Activated naive CD8-positive, alpha-beta T cell treated with anti-CD3 and anti-CD28 coated beads for 36 hours (primary cell): ENCODE measurements at places on chromosomes 2 and 18. TPM values are rescaled to one million over a fixed set of nuclear protein-coding genes. Genes with fewer than 3 reads are reported as not detected.

Gene DCDC2C
- total RNA-seq, result not detected

- no peak for DNase-seq
Measured at GRCh38 chr2:47026748-47027534, 111.3 kb upstream of the MCFD2 start.

DNA sequence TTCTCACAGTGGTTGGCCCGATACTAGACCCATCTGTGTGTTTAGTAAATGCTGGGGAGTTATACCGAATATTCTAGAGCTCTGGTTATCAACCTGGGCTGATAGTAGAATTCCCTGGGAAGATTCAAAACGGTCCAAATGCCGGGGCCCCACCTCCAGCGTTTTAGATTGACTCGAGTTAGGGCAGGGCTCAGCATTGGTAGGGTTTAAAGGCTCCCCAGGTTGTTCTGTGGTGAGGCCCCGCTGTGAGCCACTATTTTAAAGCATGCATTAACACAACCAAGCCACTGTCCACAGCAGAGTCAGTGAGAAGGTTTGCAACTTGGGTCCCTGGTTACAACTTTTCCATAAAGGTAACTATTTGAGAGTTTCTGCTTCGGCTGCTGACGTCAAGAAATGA lies 73.6 kb downstream of the DYSF start:
- DNase-seq, result no peak

- DNase-seq, result peak; percentile 48
Measured at GRCh38 chr18:10519999-10520935, 5.6 kb upstream of the NAPG start.

GRCh38 chr2:202158796-202159195 lies 79.6 kb downstream of the SUMO1 start:
- DNase-seq, result no peak

DNA sequence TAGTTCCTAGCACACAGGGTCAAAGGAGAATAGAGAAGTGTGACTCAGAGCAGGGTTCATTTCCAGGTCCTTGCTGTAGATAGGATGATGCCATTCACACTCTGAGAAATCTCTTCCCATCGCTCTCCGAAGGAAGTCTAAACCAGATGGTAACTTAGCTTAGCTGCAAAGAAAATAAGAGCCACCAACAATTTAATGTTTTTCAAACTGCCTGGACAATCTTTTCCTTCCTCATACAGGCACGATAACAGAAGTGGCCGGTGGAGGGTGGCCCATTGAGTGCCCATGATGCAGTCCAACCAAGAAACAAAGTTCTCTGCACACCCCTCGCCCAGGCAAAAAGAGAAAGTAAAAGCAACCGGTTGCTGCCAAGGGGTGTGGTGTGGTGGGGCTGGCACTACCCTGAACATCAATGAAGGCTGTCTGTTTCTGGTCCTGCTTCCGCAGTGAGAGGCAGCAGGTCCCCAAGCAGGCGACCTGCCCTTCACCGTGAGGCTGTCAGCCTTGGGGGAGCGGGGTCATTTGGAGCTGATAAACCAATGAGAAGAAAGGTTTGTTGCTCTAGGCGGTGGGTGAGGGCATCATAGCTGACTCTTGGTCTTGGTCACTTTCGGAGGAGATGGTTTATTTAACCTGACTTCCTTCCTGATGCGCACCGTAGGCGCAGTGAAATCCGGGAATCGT lies 105.6 kb upstream of the CD302 start:
- peak; percentile 63 for DNase-seq

GRCh38 chr2:70850925-70851324 lies 15.3 kb upstream of the CD207 start:
- DNase-seq, result no peak

- DNase-seq, result no peak
Measured at GRCh38 chr18:23570912-23571504, 15.3 kb downstream of the NPC1 start.

GRCh38 chr2:144441711-144442141 lies 78.2 kb downstream of the ZEB2 start:
- no peak for DNase-seq

Gene SP140
- total RNA-seq, result 42.7 TPM

- no peak for DNase-seq
Measured at GRCh38 chr2:72934683-72935610, 17.6 kb downstream of the EMX1 start.
